ENCODE measurements at places on chromosomes 4 and X. TPM values are rescaled to one million over a fixed set of nuclear protein-coding genes. Genes with fewer than 3 reads are reported as not detected.

Gene ZNF81
- 4.2 TPM for total RNA-seq

Gene ALB
- total RNA-seq = 538 TPM

Gene ASMT
- not detected for total RNA-seq

Gene FHDC1
- 0.99 TPM for total RNA-seq

Gene SLC7A11
- total RNA-seq = 3.4 TPM

Gene NXF2B
- total RNA-seq = not detected

Gene PABPC1L2A
- total RNA-seq = not detected

Gene SLC9B1
- total RNA-seq = not detected

Gene TBX22
- not detected for total RNA-seq

Gene ANKRD50
- total RNA-seq = 5.6 TPM

Gene UBA1
- 70.8 TPM for total RNA-seq

Gene C4orf46
- 3.4 TPM for total RNA-seq

Gene F9
- total RNA-seq = not detected

Gene P2RY10
- 0.52 TPM for total RNA-seq

Gene TET2
- total RNA-seq = 11.2 TPM

Gene MAGEA8
- total RNA-seq = not detected

Gene LCORL
- 9.9 TPM for total RNA-seq

Gene IRS4
- total RNA-seq = not detected

Gene CT55
- not detected for total RNA-seq

Gene CXCL1
- 52.7 TPM for total RNA-seq

Gene ESX1
- total RNA-seq = not detected

Gene PDLIM3
- 22.1 TPM for total RNA-seq

Gene TXK
- 0.66 TPM for total RNA-seq

Gene PAGE3
- not detected for total RNA-seq

Gene SPIN2A
- 0.26 TPM for total RNA-seq

Gene CLDN2
- 6.0 TPM for total RNA-seq

Gene CXorf66
- not detected for total RNA-seq

Gene AKAP14
- total RNA-seq = not detected

Gene SSX4B
- total RNA-seq = not detected
